ENCODE measurements at places on chromosomes 11 and 22.

DNA sequence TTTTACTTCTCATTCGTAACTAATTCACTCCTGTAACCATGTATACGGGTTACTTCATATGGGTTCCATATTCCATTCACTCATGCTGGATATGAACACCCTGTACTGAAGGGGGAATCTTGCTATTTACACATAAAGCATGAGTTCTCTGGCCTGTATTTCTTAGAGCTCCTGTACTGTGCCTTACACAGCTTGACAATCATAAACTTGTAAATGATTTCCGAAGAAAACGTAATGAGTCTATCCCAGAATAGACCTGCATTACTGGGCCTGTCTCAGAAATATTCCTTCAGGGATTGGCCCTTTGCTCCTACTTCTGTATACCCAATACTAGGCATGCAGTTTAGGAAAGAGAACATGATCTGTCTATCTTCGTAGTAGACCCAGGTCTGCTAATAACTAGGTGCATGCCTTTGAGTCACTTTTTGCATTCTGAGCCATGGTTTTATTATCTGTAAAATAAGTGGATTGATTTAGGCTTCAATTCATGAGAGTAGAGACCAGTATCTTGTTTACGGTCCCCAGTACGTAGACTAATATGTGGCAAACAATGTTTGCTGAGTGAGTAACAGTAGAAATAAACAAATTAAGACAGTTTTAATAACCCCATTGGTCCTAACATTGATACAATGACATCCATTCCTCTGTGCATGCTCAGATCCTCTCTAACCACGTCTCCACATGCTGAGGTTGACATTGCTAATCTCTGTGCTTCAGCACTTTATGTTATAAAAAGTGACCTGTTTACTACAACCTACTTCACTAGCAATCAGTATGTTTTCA, 1.2 kb downstream of the CCDC34 start:
- DNase-seq, result no peak

GRCh38 chr22:45878901-45879551, 97.9 kb downstream of the WNT7B start:
- DNase-seq, result no peak

GRCh38 chr22:46364341-46365165, 29.0 kb downstream of the TRMU start:
- DNase-seq, result no peak

DNA sequence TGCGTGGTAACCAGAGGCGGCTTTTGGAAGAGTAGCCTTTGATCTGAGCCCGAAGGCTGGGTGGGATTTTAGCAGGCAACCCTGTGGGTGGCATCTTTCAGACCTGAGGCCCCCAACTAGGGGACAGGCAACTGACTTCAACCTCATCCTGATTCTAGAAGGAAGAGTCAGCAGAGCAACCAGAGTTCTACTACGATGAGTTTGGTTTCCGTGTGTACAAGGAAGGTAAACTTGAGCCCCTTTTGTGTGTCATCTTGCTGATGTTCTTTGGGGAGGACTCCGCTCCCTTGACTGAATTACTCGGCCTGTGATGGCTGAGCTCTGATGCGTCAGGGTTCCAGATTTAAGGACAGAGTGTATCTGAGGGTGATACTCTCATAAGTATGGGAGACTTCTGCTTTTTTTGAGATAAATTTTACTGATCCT, 31.6 kb downstream of the SGSM3 start:
- no peak for DNase-seq

- DNase-seq, result no peak
Measured at GRCh38 chr22:21961127-21961867, 8.6 kb upstream of the PPM1F start.

DNA sequence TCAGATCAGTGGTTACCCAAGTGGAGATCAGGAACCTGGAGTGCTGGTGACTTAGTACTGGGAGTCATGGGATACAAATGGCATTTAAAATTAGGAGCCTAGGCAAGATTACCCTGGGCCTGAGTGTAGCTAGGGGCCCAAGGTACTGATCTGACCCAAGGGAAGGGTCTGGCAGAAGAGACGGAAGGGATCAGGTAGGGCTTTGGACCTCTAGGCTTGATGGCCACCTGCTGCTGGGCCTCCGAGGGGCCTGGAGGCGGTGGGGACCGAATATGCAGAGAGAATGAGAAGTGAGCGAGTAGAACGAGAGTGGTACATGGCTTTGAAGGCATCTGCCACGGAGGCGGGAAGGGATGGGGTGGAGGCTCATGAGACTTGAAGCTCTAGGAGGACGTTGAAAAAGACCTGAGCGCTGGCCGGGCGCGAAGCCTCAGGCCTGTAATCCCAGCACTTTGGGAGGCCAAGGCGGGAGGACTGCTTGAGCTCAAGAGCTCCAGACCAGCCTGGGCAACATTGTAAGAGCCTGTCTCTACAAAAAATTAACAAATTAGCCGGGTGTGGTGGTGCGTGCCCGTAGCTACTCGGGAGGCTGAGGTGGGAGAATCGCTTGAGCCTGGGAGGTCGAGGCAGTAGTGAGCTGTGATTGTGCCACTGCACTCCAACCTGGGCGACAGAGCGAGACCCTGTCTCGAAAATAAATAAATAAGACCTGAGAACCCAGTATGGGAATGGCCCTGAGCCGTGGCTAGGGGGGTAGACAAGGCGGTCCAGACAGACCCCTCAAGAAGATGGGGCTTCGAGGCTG, 563 bp upstream of the PPIL2 start:
- DNase-seq, result no peak

DNA sequence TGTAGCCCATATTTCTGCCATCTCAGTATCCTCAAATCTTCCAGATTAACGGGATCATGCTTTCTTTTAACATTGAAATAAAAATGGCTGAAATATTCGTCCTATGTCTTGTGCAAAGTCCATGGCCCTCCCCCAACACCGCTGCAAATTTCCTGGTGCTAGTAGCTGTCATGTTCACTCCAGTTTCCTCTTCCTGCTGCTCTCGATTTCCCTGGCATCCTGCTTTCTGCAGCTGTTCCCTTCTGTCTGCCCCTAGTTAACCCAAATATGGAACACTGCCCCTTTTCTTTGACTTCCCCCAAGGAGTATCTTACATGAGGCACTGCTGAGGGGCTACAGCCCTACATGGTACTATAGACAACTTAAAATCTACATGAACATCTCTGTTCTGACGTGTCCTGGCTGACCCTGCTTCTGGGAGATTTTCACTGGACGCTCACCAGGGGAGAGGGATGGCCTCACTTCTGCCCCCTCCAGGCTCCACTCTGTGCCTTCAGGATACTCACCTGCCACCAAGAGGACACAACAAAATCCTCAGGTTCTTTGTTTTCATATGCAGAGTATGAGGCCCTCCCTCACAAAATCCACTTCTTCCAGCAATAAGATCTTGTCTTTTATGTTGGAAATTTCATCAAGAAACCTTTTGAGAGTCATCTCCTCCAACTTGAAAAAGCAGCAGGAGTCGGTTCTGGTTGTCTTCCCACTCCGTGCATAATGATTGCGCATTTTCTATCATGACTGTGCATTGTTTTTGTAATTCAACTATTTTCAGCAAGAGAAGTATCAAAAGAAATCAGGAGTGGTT, 29.5 kb upstream of the SCUBE2 start:
- DNase-seq, result no peak
